ENCODE measurements at places on chromosomes 13 and 19.

GRCh38 chr19:58361900-58362271 lies 665 bp downstream of the ZNF497 start:
- DNase-seq: peak; percentile 61

- DNase-seq: no peak
Measured at GRCh38 chr19:18361646-18362045, 21.2 kb downstream of the PGPEP1 start.

GRCh38 chr13:75437582-75438318 lies 44.2 kb downstream of the TBC1D4 start:
- DNase-seq: no peak

DNA sequence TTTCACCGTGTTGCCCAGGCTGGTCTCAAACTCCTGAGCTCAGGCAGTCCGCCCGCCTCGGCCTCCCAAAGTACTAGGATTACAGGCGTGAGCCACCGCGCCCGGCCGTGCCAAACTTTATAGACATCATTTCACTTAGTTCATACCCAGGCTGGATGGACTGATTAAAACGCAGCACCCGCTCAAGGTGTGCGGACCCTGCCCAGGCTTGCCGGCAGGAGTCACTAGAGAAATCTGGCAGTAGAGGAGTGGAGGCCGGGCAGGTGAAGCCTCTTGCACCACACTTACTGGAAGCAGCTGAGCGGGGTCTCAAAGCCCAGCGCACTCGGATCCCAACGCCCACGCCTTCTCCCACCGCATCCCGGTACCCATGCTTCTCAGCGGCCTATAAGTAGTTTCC lies 11.4 kb downstream of the PTGIR start:
- DNase-seq: no peak

DNA sequence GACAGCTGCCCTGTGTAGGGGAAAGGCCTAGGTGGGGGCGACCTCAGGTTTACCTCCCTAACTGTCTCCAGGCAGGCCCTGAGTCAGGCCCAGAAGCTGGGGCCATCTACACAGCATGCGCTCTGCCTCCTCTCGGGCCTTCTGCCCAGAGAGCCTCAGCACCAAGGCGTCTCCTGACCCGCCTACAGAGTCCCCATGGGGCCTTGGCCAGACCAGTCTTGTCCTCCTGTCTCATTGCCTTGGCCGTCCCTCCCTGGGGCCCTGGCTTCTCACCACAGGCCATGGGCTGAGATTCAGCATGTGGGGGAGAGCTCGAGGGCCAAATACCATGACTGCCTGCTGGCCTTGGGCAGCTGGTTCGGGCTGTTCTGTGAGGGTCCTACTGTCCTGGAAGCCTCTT lies 59.0 kb downstream of the SMARCA4 start:
- peak; percentile 40 for DNase-seq

GRCh38 chr13:80276371-80277289 lies 64.3 kb downstream of the SPRY2 start:
- no peak for DNase-seq

- DNase-seq: no peak
Measured at GRCh38 chr19:49799271-49799797, 13.8 kb downstream of the FUZ start.

DNA sequence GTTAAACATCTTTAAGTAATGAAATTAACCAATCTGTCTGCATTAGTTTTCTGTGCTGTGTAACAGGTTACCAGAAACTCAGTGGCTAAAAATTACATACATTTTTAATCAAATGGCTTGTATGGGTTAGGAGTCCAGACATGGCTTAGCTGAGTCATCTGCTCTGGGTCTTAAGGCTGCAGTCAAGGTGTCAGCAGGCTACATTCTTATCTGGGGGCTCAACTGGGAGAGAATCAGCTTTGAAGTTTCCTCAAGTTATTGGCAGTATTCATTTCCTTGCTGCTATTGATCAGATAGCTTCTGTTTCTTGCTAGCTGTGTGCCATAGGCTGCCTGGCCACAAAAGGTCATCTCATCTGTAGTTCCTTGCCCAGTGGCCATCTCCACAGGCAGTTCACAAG lies 1163.0 kb downstream of the DIAPH3 start:
- no peak for DNase-seq

DNA sequence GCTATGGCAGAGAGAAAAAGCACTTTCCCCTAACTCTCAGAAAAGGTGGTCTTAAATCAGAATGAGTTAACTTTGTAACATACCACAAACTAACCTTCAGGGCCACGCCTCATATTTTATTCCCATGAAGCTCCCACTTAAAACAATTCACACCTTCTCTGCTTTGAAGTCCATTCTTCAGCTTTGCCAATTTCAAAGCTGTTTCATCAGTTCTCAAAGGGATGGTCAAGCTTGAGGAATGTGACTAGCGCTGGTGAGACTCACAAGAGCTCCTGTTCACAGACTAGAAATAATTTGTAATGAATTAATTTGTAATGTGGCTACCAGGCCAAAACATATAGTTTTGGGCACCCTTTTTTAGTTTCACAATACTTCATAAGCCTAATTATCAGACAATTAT lies 68.2 kb downstream of the STK24 start:
- no peak for DNase-seq

DNA sequence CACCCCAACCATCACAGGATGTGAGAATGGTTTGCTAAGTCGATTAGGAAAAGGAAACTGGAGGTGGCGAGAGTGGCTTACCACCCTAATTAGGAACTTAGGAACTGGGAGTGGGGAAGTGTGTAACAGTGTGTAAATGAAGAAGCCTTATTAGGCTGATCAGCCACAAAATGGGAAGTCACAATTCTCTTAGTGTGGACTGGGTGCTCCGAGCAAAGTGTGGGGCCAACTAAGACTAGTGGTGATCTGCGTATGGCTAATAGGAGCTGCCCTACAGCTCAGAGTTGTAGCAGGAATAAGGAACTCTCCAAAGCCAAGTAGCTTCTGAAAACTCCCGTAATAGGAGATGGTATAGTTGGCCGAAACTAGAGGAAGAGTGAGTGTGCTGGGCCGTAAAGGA lies 7.6 kb downstream of the SIGLEC11 start:
- no peak for DNase-seq

- no peak for DNase-seq
Measured at GRCh38 chr19:3186160-3186688, 494 bp downstream of the NCLN start.

DNA sequence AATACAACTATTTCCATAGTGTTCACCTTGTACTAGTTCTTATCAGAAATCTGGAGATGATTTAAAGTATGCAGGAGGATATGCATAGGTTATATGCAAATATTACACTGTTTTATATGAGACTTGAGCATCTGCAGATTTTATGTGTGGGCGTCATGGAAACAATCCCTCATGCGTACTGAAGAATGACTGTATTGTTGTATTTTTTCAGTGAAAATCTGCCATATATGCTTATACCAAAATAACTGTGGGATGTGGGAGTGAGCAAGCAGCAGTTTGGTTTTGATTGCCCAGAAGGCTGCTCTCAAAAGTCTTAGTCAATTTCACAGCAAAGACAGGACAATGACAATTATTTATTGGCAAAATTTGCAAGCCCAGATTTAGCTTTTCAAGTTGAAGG lies 238.8 kb upstream of the PCDH20 start:
- no peak for DNase-seq

DNA sequence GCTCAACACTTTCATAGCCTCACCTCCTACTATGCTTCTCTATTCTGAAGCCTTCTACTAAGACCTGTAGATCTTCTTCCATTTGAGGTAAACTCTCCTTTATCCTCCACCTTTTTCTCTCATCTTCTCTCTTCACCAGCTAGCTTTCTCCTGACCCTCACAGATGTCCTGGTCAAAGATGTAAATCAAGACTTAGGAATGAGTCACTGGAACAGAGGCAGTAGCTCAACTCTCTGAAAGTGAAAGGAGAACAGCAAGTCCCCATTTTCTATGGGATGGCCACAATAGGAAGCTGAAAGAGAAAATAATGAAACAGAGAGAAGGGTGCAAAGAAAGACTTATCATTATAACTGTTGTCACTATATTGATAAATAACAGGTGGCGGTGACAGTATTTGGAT lies 86.1 kb upstream of the DOCK9 start:
- DNase-seq: no peak

- no peak for DNase-seq
Measured at GRCh38 chr19:30806311-30806710, 434.1 kb downstream of the ZNF536 start.

GRCh38 chr13:97913206-97913605 lies 40.3 kb upstream of the IPO5 start:
- no peak for DNase-seq

DNA sequence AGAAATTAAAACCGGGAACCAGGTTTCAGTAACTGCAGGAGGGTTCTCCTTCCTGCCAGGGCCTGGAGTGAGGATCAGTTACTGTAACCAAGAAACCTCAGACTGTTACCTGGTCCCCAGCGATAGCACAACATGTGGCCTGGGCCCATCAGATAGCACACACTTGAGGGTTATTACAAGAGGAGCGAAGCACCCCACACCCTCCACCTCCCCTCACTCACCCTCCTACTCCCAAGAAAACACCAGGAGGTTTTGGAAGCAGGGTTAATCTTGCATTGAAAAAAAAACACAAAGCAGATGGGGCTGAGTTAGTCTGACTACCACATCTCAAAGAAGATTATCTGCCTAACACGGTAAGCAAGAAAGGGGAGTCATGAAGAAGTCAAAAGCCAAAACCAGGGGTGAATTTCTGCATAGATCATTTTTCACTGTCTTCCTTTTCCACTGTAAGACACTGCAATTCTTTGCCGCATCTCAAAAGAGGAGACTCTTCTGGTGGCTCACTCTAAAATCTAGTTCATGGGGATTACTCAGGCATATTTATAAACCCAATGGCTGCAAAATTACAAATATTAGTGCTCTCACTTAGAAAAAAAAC lies 75.9 kb upstream of the DOCK9 start:
- DNase-seq: no peak

GRCh38 chr13:74300162-74300561 lies 166.0 kb upstream of the KLF12 start:
- DNase-seq: no peak

- DNase-seq: no peak
Measured at GRCh38 chr19:8083141-8083540, 30.6 kb downstream of the CCL25 start.

DNA sequence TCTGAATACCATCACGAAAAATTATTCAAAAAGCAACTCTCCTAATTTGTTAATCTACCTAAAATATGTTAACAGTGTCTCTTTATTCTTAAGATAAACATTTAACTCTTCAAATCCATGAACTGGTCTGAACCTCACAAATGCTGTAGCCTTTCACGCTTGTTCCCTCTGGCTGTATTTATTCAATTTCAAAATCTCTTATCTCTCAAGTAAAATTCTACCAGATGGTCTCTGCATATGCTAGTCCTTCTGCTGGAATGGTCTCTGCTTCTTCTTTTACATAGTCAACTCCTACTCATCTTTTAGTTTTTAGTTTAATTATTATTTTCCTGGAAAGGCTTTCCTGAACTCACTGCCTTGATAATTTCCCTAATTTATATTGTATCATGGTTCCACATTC lies 232.9 kb upstream of the PCDH20 start:
- DNase-seq: no peak

DNA sequence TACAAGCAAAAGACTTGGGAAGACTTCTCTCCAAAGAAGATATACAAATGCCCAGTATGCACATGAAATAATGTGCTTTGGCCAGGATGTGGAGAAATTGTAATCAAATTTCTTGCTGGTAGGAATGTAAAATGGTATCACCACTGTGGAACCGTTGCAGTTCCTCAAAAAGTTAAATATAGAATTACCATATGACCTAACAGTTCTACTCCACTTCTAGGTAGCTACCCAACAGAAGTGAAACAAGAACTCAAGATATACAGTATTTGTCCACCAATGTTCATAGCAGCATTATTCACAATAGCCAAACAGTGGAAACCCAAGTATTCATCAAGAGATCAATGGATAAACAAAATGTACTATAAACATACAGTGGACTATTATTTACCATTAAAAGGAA lies 95.0 kb upstream of the KLF5 start:
- no peak for DNase-seq

GRCh38 chr13:98613591-98613990 lies 36.7 kb upstream of the STK24 start:
- DNase-seq: no peak

GRCh38 chr19:4277191-4277696 lies 1.8 kb upstream of the SHD start:
- DNase-seq: no peak

DNA sequence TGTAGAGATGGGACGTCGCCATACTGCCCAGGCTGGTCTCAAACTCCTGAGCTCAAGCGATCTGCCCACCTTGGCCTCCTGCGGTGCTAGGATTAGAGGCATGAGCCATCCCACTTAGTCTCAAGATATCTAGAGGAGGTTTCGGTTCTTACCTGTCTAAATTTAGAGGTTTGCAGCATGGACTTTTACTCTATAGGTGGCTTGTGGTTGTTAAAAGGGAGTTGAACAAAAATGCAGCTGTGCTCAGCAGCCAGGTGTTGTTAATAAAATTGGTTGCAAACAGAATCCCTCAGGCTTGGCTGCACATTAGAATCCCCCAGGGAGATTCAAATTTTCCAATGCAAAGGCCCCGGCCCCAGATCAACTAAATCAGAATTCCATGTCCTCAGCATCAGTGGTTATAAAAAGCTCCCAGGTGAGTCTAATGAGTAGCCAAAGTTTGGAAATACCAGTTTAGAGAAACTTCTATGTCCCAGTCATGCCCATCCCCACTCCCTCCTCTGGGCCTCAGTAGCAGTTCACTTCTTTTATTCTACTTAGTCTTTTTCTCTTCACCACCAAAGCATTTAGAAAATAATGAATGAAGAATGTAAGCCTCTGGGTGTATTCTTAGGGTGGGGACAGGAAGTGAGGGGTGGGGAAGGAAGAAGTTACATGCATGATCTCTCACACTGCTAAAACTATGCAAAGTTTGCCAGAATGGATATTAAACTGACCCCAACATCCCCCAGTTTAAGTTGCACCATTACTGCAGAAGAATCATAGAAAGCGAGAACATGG lies 471.0 kb downstream of the COG6 start:
- no peak for DNase-seq

DNA sequence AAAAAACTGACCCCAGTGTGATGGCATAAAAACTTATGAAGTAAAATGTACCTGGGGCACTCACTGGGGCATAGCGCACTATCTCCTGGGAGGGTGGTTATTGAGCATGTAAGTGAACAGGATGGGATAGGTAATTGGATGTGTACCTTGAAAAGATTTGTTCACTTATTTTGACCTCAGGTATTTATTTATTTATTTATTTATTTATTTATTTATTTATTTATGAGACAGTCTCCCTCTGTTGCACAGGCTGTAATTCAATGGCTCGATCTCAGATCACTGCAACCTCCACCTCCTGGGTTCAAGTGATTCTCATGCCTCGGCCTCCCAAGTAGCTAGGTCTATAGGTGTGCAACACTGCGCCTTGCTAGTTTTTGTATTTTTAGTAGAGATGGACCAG lies 5.9 kb upstream of the ZNF626 start:
- no peak for DNase-seq

DNA sequence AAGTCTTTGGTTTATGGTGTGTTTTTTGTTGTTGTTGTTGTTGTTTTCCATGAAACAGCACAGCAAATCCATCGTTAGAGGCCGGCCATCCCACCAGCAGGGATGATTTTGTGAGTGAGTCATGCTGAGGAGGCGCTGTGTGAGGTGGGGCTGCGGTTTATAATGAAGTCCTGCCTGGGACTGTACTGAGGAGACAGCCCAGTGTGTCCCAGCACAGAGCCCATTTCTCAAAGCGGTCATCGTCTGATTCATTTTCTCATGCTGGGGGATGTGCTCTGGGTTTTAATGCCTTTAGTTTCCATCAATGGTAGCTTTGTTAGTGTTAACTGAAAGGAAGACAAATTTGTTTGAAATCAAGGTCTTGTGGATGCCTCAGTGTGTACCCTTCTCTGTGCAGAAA lies 129.3 kb upstream of the SERP2 start:
- no peak for DNase-seq

GRCh38 chr13:113452942-113453901 lies at the start of gene ADPRHL1:
Gene ADPRHL1 (minus strand): TSS chr13:113453488. CDS start chr13:113453437, 51 bp downstream.
- peak; percentile 91 for DNase-seq

Data from psoas muscle (tissue), 8 donors.